ENCODE measurements at places on chromosomes 5 and 9.

GRCh38 chr5:140111011-140111858, 2.7 kb upstream of the PURA start:
- no peak for DNase-seq

DNA sequence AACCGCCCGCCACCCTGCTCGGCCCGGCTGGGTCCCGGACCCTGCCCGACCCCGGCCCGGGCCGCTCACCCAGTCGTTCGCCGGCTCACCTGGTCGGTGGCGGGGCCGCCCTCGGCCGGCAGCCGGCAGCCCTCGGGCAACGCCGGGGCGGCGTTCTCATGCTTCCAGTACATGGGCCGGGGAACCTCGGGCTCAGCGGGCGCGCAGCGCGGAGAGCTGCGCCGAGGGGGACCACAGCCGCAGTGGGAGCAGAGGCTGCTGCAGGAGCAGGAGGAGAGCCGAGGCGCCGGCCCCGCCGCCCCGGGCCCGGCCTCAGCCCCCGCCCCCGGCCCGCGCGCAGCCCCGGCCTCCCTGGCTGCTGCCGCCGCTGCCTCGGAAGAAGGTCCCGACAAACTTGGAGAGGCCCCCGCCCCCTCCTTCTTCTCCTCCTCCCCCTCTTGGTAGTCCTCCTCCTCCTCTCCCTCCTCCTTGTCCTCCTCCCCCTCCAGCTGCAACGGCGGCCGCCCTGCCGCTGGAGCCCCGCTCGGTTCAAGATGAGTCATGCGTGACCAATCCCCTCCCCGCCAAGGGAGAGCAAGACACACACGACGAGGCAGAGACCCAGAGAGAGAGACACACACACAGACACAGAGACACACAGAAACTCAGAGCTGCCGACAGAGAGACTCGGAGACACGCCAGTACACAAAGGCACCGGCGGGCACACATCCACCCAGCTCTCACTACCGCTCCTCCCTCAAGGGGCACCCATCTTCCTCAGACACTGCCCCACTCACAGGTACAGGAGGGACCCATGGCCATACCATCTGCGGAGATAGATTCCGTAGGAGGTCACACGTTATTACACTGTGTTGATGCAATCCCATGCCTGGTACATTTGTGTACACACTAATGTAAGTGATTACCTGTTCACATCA, at the start of gene LHX6:
LHX6 (minus strand) TSS at position 390 of the 917 bp plus-strand sequence; CDS start at position 173, 217 bp downstream.
- no peak for DNase-seq

DNA sequence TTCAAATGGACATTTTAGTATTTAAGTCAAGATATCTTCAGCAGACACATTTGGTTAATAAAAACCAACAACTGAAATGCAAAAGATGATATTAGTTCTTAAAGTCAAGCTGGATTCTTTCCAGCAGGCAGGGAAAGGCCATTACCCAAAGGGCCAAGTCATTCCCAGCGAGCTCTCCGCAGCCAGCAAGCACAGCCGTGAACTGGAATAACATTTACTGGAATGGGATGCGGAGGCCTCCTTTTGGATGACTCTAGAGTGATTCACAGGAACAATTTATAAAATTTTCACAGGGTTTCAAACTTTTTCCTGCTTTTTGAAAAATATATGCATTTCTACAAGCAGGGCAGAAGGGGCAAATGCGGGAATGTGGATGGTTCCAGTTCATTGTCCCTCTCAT, 76.6 kb upstream of the DAB2 start:
- no peak for DNase-seq

DNA sequence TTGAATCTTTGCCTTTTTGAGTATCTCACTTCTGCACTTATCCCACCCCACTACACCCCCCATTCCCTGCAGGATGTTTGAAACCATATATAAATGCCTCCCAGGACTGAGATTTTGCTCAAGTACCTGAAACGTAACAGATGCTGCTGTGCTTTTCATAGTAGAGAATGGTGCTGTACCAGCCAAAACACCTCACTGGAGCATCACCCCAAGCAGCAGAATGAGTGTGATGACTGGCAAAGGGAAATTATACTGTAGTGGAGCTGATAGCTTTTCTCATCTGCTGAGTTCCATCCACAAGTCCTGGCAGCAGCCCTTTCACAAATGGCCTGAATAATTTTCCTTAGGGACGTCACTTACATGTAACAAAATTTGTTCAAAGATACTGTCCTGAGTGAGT, 246.1 kb downstream of the KDM4C start:
- no peak for DNase-seq

DNA sequence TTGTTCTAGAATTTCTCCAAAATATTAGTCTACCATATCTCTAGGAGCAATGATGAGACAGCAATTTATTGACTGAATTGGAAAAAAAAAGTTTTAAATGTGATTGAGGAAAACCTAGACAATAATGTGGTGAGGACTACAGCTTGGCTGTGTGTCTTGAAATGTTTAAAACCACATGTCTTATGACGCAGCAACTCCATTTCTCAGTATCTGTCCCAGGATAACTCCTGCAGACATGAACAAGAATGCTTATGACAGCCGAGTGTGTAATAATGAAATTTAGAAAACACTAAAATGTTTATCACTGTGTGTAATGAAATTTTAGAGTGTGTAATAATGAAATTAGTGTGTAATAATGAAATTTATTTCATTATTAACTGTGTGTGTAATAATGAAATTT, 254.1 kb upstream of the DAPK1 start:
- no peak for DNase-seq

- DNase-seq: no peak
These were observed 256.0 kb downstream of the GRIA1 start for GRCh38 chr5:153746440-153746839.

GRCh38 chr9:89312222-89312571, 1.2 kb downstream of the CKS2 start:
- DNase-seq: no peak

DNA sequence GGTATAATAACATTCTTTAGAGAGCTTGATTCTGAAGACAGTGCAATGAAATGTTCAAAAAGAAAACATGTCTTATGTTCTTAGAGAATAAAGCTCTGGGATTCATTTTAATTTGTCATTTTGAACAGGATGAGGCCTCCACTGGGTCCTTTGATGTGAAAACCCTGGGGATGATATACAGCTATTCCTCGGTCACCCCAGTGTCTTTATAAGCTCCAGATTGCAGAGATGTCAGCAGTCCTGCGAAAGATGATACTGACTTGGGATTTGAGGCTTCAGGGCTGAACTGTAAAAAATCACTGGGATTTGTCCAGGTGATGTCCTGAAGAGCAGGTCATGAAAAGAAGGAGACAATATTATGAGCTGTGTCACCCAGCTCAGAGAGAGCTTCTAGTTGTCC, 529.7 kb upstream of the ZNF608 start:
- no peak for DNase-seq

DNA sequence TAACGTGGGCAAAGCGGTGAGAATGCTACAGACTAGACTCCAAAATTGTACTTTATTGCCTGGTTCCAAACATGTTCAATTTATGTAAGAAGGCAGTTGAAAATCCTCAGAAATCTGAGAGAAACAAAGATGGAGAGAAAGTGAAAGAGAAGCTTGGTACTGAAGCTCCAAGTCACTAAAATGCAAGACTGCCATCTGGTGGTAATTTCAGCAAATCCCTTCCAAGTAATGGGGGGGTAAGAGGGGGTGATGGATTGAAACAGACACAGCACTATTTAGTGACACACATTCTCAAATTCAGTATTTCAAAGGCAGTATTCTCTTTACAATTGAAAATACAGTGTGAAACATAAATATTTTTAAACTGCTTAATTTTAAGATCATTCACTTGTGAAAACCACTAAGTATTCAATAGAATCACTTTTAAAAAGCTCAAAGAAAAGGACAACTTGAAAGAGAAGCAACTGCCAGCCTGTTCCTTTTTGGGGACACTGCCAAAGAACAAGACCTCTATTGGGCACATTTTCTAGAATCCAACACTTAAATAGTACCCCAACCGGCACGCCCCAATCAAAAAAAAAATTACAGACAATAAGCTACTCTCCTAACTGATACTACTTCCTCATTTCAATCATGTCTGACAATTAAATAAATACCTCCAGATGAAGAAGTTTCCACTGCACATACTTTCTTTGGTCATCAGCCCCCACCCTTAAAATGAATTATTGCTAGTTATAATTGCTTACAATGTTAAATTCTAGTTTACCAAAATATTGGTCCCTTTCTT, 131.5 kb downstream of the AGTPBP1 start:
- DNase-seq: no peak

- DNase-seq: no peak
These were observed 442.4 kb upstream of the ZNF462 start for GRCh38 chr9:106420511-106420944.

- no peak for DNase-seq
These were observed 131.0 kb upstream of the VCAN start for GRCh38 chr5:83340511-83340918.

GRCh38 chr5:56605231-56605630, 210.1 kb upstream of the MAP3K1 start:
- DNase-seq: no peak

DNA sequence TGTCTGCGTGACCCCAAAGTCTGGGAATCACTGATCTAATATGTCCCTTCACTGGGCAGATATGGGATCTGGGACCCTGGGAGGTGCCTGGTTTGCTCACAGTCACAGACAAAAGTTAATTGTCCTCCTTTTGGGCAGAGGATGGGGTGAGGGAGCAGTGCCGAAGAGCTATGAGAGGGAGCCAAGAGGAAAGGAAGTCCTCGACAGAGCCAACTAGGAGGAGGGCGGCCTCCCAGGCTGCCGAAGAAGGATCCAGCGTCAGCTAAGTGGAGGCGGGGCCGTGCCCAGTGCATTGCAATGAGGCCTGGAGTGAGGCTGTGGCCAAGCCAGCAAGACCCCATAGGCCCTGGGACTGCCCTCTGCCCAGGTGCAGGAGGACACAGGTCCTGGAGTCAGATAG, 11.4 kb downstream of the AIF1L start:
- no peak for DNase-seq

- no peak for DNase-seq
These were observed 48.2 kb upstream of the NFIB start for GRCh38 chr9:14362175-14362574.

DNA sequence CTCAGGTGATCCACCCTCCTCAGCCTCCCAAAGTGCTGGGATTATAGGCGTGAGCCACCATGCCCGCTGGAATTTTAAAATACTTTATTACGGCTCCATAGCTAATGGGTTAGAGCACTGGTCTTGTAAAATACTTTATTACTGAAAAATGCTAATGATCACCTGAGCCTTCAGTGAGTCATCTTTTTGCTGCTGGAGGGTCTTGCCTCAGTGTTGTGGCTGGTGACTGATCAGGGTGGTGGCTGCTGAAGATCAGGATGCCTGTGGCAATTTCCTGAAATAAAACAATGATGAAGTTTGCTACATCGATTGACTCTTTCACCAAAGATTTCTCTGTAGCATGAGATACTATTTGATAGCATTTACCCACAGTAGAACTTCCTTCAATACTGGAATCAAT, 26.0 kb upstream of the GNE start:
- DNase-seq: no peak

DNA sequence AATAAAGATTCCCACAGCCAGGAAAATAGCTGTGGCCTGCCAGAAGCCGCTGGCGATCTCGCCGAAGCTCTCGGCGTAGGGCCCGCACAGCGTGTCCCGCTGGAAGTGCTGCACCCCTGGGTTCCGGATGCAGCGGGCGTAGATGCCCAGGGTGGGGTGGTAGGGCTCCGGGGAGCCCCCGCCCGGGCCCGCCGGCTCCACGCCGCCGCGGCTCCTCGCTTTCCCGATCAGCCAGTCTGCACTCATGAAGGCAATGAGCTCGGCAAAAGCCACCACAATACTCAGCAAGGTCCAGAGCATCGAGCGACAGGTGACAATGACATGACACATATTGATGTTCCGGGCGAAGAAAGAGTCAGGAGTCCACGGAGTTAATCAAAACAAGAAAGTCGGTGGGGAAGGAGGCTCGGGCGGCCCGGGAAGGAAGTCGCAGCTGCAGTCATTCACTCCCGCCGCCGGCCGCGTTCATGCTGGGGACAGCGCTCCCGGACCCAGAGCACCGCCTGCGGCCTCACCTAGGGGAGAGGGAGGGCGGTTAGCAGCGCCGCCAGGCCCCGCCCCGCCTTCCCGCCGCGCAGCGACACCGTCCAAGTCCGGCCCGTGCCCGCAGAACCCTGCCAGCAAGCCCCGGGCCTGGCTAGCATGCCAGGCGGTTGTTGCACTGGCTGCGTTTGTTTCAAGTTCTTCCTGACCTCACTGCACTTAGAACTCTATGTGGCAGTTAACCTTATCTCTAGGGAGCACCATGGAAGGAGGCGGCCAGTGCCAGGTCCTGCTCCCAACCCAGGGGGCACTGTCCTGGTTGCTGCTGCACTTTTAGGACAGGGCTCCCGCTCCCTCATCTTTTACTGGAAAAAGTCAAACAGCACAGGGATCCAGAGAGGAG, 138.4 kb downstream of the LHFPL2 start:
- no peak for DNase-seq

DNA sequence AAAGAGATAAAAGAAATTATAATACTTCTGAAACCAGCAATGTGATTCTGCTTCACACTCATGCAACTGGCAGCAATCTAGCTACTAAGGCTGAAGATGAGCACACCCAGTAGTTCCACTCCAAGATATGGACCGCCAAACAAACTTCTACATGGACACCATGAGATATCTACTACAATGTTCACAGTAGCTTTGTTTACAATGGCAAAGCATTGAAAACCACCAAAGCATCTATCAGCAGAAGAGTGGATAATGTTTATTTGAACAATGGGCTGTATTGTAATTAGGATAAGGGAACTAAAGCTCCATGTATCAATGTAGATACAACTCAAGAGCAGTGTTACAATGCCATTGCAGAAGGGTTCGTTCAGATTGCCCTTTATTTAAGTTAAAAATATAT, 91.2 kb upstream of the ERBIN start:
- no peak for DNase-seq

- DNase-seq: no peak
These were observed 183.5 kb upstream of the NFIB start for GRCh38 chr9:14497476-14497875.

DNA sequence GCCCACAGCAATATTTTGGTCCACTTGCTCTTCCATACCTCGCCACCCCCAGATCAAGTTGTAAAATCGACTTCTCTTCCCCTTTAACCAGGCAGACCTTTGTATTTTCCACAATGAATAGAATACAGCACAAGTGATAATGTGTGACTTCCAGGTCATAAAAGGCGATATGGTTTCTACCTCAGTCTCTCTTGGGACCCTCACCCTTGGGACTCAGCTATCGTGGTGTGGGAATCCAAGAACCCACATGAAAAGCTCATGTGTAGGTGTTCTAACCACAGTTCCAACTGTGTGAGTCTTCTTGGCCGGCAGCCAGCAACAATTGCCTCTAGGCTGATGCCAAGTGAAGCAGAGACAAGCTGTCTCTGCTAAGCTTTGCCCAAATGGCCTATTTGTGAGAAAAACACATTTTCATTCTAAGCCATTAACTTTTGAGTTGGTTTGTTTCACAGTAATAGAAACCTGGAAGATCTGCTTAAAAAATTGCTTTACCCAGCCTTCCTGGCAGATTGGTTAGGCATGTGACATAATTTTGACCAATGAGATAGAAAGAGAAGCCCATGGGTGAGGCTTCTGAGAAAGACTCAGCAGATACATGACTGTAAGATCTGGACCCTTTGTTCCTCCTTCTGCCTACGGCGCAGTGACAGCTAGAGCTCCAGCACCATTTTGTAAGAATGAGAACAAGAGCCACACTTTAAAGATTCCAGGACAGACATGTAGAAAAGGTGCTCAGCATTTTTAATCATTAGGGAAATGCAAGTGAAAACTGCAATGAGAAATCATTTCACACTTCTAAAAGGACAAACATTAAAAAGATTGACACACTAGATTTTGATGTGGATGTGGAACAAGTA, 18.3 kb upstream of the MLLT3 start:
- DNase-seq: no peak

GRCh38 chr5:1470762-1471211, 25.5 kb upstream of the SLC6A3 start:
- DNase-seq: no peak

- DNase-seq: no peak
These were observed 53.5 kb downstream of the NIPSNAP3B start for GRCh38 chr9:104817437-104817836.

All from vagina (tissue), 2 donors.